ENCODE measurements at places on chromosomes 12 and 14. TPM values are rescaled to one million over a fixed set of nuclear protein-coding genes. Genes with fewer than 3 reads are reported as not detected.

ITGB7 gene
- 339 TPM for total RNA-seq

ACOT6 gene
- total RNA-seq: not detected

CFAP73 gene
- total RNA-seq: 0.33 TPM

KCNA1 gene
- not detected for total RNA-seq

ADAM20 gene
- 0.31 TPM for total RNA-seq

OR6C2 gene
- not detected for total RNA-seq

CCDC63 gene
- total RNA-seq: not detected

TMEM229B gene
- 3.2 TPM for total RNA-seq

RTL1 gene
- not detected for total RNA-seq

SLC7A8 gene
- total RNA-seq: 1.4 TPM

HHIPL1 gene
- not detected for total RNA-seq

PXN gene
- total RNA-seq: 33.7 TPM

NKX2-1 gene
- not detected for total RNA-seq

KRT77 gene
- not detected for total RNA-seq

DPF3 gene
- total RNA-seq: 0.62 TPM

MYF6 gene
- not detected for total RNA-seq

FAM234B gene
- total RNA-seq: 5.2 TPM

KRT74 gene
- not detected for total RNA-seq

HOXC11 gene
- total RNA-seq: not detected

RNASE11 gene
- total RNA-seq: not detected

AMN1 gene
- total RNA-seq: 2.6 TPM

MANSC4 gene
- not detected for total RNA-seq

C14orf180 gene
- not detected for total RNA-seq

MFAP5 gene
- not detected for total RNA-seq

ANKRD9 gene
- 10.1 TPM for total RNA-seq

RACGAP1 gene
- 79.3 TPM for total RNA-seq

TAS2R20 gene
- total RNA-seq: 0.75 TPM

TRIM9 gene
- total RNA-seq: 1.0 TPM

CLSTN3 gene
- 17.7 TPM for total RNA-seq

TSPAN8 gene
- not detected for total RNA-seq

SGPP1 gene
- 12.4 TPM for total RNA-seq

HOXC12 gene
- not detected for total RNA-seq

SRGAP1 gene
- 0.64 TPM for total RNA-seq

TMEM30B gene
- 1.9 TPM for total RNA-seq

CD4 gene
- 1.2 TPM for total RNA-seq

SIRT4 gene
- total RNA-seq: 1.9 TPM

RERG gene
- total RNA-seq: not detected

AQP5 gene
- not detected for total RNA-seq

RPS6KL1 gene
- total RNA-seq: 5.0 TPM
